T-helper 22 cell (primary cell): ENCODE measurements at places on chromosomes 11 and 22.

DNA sequence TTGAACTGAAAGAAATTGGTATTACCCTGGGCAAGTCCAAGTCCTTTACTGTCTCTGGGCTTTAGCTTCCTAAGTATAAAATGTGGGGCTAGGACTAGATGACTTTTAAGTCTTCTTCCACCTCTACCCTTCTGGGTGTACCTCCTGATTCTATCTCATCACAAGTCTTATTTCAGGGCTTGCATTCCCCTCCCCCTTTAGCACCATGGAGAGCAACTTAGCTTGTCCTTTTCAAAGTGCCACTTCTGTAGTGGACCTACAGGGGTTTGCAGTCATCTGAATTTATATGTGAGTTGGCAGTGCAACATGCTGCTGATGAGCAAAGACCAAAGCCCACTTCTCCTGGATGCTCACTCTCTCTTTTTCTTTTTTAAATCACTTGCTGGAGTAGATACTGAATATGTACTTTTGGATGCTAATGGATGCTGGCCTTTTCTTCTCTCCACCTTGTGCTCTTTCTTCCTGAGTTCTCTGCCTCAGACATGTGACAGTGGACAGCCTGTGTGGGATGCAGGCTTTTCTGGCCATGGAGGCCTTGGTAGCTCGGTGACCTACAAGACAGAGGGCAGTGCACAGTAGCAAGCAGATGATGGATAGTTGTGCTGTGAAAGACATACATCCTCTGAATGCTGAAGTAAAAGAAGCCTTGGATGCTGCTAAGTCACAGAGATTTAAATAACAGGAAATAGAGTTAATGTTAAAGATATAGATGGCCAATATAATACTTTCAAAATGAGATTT is 185.0 kb downstream of the NELL1 start:
- no peak for DNase-seq

DNA sequence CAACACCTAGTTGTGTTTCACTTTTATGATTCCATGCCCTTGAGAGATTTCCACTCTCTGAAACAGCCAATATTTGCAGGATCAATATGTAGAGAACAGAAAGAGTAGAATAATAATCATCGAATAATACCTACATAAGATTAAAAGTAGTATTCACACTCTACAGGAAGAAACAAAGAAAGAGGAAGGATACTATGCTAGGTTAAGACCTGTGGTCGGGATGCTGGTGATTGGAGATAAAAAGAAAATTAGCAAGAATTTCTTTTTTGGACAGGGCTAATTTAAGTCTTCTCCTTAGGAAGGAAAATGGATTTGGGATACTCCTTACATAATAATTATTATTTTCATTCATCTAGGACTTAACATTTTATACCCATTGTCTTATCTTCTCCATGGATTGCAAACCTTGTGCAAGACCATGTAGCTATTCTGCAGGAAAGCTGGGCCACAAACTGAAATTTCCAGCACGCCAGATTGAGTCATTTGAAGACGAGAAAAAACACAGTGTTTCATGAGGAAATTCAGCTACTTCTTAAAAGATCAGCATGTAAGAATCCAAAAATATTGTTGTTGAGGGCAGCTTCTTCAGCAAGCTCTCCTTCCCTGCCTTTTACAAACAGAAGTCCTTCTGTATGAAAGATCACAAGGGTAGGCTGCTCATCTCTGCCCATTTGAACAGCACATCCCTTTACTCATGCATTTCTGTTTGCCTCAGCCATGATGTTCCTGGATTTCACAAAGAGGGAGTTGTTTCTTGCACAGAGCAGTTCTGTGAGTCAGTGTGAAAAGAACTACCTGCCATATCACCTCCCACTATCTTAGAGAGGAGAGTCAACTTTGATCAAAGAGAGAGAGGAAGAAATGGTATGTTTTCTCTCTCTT is 90.7 kb downstream of the FAM76B start:
- no peak for DNase-seq

DNA sequence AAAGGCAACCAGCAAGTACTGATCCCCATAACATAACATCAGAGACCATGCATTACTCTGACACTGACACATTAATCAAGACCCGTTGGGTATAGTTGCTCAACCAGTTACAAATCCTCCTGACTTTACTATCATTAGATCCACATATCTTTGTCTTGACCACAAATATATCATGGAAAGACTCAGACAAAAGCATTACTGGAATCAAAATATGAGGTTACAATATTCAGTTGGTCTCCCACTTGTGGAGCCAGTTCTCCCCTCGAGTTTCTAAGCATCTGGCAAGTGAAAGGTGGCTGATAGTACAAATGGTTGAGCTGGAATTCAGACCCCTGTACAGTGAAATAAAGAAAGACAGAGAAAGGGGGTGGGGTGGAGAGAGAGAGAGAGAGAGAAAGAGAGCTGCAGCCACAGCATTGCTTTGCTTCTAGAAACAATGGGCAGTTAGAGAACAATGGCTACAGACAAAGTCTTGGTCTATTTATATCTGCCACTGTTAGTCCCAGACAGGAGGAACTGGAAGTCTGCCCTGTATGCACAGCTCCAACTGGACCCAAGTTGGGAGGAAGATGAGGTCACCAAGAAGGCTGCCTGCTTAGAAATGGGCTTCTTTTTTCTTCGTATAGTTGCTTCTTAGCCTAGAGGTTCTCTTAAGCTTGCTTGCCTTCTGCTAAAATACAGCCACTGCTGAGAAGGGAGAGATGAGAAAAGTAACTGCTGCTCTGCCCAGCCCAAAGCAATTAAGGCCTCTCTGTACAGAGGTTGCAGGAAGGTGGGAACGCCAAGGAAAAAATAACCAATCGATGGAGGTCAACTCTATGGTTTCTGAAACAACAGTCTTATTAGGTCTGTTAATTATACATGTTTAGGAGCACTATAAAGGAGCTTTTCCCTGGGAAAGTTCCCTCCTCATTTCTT is 85.5 kb downstream of the ETS1 start:
- DNase-seq, result no peak

GRCh38 chr11:1750481-1750839 is at the start of gene IFITM10:
Gene IFITM10, minus strand, starts transcription at chr11:1750595. Its CDS starts 153 bp downstream, at chr11:1750442.
- no peak for DNase-seq

DNA sequence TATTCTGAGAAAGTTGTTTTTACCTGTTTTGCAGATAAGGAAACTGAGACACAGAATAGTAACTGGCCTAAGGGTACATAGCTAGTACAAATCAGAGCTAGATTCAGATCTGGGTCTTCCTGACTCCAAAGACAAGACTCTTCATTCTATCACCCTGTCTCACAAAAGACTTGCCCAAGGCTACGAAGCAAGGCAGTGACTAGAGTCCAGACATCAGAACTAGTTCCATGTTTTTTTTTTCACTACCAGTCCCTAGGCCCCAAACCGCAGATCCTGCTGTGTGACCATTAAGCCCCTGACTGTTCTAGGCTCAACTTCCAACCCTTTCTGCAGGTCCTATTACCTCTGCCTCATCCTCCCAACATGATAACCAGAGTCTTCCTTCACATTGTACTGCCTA is 1.5 kb downstream of the BACE1-AS start:
- no peak for DNase-seq

DNA sequence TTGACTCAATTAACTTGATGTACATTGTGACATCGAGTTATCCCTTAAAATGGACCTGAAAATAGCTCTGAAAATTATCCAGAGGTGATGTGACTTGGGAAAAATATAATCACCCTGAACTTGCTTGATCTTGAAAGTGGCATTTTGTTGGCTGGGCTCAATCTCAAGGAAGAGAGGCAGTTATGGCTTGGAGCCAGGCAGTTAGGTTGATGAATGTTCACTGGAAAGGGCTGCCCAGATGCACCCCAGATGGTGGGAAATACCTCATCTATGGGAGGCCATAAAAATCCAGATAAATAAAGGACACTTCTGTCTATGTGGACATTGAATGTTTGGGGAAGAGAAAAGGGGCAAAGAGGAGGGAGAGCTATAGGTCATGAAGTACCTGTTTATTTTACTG is 55.7 kb upstream of the OR5AN1 start:
- no peak for DNase-seq

- DNase-seq, result no peak
Measured at GRCh38 chr11:2437516-2437915, 6.8 kb downstream of the TRPM5 start.

DNA sequence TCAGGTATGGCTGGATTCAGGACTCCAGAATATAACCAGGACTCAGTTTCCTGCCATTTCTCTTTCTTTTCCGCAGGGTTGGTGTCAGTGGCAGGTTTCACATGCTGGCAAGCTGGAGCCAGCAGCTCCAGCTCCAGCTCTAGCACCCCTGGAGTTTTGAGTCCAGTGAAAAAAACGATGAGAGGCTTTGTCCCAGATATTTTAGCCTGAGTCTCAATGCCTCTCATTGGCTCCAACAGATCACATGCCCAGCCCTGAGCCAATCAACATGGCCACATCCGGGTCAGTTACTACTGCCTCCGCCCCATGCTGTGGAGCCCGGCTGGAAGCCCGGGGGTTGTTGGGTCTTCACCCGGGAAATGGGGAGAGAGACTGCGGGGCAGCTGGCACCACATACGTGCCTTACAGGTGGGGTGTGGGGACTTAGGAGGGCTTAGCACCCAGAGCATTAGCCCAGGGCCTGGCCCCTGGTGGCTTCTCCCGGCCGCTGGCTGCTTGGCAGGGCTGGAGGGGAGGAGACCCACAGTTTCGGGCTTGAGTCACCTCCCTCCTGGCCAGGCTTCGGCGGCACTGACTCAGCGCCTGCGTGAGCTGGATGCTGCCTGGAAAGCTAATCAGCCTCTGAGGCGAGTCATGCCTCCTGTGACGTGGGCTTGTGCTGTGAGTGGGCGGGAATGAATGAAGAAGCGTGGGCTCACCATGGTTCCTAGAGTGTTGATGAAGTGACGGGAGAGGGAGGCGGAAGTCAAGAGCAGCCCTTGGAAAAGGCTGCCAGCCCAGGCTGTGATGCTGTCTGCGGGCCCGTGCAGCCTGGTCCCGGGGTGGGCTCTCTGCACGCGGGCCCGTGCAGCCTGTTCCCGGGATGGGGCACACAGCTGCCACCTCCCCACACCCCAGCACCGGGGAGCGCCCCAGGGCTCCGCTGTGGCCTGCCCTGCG is 15.3 kb upstream of the MRTFA start:
- peak; percentile 75 for DNase-seq

DNA sequence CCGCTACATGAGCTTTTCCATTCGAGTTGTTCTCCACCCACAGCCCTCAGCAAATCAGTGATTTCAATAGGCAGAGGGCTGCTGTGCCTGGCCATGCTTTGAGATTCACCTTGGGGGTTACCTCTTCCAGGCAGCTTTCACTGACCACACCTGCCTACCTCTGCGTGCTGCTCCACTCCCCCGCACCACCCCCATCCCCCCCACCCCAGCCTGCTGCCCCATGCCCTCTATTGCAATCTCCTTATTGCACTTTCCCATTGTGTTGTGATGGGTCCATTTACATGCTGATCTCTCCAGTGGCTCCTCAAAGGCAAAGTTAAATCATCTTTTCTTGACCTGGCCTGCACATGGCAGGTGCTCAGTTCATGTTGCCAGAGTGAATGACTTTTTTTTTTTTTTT is 18.0 kb upstream of the POLA2 start:
- no peak for DNase-seq

GRCh38 chr11:116334596-116334995 is 438.2 kb downstream of the BUD13 start:
- DNase-seq, result no peak

DNA sequence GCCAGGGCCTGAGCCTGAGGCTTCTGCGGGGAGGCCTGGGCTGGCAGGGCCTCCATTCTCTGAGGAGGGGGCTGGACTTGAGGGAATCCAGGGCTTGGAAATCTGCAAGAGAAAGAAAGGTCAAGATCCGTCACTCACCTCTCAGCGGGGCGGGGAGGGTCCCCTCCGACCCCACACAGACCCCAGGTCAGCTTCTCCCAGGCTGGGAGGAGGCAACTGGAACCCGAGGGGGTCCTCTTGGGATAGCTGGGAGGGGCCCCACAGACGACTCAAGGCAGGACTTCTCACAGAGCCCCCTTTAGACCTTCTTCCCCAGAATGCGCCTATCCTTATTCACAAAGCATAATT is 11.0 kb downstream of the TNKS1BP1 start:
- DNase-seq, result no peak
